ENCODE measurements at places on chromosomes 6 and 20.
A peak's percentile ranks its signal among the peaks of the same experiment; 100 is the strongest.

- DNase-seq = no peak
Observed at GRCh38 chr6:104526376-104526775, 333.3 kb downstream of the HACE1 start.

DNA sequence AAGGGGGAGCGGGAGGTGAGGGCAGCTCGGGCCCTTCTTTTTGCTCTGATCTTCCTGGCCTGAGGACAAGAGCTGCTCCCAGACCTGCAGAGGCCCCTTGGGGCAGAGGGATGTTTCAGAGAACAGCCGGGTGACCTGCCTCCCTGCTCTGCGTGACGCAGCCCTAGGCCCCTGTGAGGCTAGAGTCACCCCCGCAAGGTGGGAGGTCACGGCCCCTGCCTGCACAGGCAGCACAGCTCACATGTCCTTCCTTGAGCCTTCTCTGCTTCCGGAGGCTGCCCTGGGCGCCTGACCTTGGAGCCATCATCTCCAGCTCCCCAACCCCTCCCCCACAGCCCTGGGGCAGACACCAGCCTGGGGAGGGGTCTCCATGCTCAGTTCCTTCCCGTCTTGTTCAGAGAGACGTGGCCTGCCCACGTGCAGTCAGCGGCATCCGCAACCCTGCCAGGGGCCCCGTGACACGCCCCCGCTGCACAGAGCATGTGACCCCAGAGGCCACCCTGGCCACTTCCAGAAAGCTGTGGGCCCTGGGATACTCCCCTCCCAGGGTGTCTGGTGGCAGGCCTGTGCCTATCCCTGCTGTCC is at the start of gene BIRC7:
TSS of gene BIRC7 (plus strand) at position 507 of the 585 bp plus-strand sequence. CDS start 192 bp downstream, outside the sequence.
- no peak for DNase-seq

DNA sequence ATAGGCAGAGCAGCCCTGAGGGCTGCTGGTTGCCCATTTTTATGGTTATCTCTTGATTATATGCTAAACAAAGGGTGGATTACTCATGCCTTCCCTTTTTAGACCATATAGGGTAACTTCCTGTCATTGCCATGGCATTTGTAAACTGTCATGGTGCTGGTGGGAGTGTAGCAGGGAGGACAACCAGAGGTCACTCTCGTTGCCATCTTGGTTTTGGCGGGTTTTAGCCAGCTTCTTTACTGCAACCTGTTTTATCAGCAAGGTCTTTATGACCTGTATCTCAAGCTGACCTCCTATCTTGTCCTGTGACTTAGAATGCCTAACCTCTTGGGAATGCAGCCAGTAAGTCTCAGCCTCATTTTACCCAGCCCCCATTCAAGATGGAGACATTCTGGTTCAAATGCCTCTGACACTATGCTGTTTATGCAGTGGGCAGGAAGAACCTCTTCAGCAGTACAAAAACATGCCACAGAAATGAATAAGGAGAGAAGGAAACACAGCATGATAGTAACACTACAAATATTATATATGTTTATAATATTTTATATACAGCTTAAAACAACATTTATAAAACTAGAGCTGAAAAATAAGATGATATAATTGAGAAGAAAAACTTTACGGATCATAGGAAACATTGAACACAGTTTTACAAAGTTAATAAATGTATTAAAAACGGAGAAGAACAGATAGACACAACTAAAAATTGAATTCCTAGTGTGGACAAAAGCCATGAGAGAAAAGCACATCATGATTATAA is 58.9 kb upstream of the SAMD5 start:
- no peak for DNase-seq

DNA sequence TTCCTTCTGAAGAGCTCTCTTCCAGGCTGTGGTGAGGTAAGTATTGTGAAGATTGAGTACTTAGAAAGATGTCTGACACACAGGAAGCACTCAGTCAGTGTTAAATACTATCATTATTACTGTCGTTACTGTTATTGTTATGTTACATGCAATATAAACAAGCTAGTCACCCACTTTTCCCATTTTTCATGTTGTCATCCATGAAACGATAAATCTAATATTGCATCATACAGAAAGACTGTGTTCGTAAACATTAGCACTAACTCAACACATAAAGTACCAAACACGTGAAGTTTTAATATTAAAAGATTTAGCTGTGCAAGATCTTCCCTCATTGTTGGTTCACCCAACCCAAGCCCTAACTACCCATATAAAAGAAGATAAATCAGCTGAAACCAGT is 109.2 kb upstream of the NRSN1 start:
- DNase-seq = no peak

- DNase-seq = no peak
Observed at GRCh38 chr6:53378208-53378607, 29.5 kb upstream of the ELOVL5 start.

DNA sequence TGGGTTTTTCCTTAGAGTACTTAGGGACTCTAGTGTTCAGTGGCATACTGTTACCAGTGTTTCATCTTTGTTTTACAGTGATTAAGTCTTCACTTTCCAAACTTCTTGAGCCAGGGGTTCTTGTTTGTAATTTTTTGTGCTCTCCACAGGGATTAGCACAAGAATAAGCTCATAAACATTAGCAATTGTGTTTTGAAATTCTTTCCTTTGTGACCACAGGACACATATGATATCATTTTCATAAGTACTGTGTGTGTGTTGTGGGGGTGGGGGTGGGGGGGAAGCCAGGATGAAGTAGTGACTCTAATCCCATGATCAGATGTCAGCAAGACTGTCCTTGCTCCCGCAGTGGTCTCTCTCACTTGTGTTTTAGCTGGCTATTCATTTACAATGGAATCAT is 101.5 kb upstream of the SCP2D1 start:
- no peak for DNase-seq

DNA sequence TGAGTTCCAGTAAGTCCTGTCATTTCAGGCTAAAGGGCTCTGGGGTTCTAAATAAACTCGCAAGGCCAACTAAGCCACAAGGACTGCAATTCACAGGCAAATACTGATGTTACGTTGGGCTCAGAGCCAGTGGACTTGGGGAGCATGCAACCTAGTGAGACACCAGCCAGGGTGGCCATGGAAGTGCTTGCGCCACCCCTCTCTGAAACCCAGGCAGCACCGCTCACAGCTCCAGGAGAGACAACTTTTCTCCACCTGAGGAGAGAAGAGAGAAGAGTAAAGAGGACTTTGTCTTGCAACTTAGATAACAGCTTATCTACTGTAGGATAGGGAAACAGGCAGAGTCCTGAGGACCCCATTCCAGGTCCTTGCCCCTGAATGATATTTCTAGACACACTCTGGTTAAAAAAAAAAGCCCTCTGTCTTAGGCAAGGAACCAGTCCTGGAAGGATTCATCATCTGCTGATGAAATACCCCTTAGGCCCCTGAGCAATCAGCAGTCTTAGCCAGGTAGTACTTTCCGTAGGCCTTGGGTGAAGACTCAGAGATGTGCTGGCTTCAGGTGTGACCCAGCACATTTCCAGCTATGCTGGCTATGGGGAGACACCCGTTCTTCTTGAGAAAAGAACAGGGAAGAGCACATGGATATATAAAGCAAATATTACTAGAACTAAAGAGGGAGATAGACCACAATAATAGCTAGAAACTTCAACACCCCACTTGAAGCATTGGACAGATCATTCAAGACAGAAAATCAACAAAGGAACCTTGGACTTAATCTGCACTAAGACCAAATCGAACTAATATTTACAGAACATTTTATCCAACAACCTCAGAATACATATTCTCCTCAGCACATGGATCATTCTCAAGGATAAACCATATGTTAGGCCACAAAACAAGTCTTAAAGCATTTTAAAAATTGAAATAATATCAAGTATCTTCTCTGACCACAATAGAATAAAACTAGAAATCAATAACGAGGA is 31.5 kb upstream of the TBC1D32 start:
- no peak for DNase-seq

DNA sequence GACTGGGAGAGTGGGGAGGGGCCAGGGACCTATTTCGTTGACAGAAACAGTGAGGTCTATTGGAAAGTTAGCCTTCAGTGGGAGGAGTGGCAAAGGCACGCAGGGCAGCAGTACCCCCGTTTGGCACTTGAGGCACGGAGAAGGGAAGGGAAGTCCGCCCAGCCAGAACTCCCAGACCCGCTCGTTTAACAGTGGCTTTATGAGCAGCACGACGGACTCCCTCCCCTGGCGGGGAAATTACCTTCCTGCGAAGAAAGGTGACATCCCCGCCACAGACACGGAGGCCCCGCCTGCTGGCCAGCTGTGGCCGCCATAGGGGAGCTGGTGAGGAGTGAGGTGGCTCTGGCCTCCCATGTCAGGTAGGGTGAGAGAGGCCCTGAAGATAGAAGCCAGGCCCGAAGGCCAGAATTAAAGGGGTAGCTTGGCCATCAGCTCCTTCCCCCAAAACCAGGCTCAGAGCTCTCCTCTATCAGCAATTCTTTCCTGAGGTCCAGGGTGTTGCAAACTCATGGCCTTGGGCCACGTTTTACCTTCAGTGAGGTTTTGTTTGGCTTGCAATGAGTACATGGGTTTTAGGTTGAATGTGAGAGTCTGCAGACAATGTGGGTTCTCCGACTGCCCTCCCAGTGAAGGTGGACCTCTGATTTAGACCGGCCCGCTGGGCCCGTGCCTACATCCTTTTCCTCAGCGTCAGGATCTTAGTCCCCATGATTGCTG is 123.7 kb downstream of the MRPL14 start:
- DNase-seq = no peak

- DNase-seq = peak; percentile 50
Observed at GRCh38 chr20:13788167-13788834, 3.5 kb downstream of the NDUFAF5 start.

DNA sequence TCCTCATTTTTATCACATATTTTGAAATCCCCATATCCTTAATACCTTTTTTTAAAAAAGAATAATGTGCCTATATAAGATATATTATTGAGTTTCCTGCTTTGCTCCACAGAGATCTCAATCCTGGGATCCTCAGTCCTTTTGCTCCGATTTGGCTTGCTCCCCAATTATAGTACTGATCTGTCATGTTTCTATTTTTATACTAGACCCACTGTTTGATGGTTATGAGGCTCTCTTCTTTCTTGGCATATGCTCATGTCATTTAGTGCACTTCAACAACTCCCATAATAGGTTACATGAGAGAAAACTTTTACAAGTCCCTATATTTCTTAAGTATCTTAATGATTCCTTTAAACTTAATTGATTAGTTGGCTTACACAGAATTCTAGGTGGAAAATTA is 958.5 kb upstream of the EPHA7 start:
- no peak for DNase-seq

DNA sequence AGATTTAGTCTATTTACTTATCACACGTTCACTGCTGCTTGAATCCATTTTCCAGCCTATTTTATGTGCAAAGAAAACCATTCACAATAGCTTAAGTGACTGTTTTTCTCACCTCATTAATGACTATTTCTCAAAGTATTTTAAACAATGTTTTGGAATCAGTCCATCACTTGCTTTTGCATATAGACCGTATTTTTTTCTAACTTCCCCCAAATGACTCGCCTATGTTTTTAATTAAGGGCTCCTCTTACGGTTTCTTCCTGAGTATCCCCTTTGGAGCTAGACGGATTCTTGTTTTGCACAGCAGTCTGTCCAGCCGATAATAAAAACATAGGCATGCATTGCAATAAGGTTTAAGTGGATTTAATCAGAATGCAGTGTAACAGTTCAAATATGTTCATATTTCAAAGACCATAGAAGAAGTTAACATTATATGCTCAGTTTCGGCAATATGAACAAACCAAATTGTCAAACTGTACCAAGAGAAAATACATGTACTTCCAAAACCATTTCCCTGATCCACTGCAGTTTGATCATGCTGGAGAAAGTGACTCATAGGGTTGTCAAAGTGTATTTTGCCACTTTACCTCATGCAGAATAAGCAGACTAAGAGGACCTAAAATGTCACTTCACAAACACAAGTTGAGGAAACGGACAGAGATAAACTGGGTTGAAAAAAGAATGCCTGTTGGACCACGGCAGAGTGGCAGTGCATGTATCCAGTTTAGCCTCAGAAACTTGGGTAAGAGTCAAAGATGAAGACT is 66.4 kb downstream of the HMGN3 start:
- DNase-seq = peak; percentile 7

GRCh38 chr6:15823838-15824414 is 161.1 kb upstream of the DTNBP1 start:
- DNase-seq = no peak

DNA sequence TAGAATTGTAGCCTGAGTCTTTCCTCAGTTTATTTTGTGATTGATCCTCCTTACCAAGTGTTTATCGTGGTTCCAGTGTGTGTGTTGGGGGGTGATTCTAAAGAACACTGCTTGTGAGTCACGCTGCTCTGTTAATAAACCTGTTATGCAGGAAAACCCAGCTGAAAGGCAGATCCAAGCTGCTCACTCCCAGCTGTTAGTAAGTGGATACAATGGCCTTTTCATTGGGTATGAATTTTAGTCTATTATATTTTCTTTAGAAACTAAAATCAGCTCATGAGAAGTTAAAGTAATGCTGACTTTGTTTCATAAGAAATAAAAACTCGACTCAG is 12.2 kb upstream of the DSTN start:
- peak; percentile 67 for DNase-seq

DNA sequence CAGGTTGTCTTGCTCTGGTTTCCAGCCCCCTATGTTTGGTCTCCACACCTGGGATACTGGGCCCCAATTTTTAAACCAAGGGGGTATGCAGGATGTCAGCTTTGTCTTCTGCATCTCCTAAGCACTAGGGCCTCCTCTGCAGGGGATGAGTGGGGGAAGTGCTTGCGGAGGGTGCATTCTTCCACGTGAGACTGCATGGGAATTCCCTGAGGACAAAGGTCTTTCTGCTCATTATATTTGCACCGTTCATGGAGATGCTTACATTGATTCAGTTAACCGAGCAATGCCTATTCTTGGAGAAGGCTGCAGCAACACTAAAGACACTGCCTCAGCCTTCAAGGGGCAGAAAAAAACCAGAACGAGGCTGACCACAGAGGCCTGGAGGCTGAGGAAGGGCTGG is 45.4 kb downstream of the RAB44 start:
- DNase-seq = no peak

GRCh38 chr6:143688681-143689080 is 10.9 kb downstream of the PHACTR2 start:
- no peak for DNase-seq

GRCh38 chr6:21596145-21596948 is 2.8 kb downstream of the SOX4 start:
- peak; percentile 64 for DNase-seq

- DNase-seq = no peak
Observed at GRCh38 chr20:15195378-15195777, 858.0 kb upstream of the FLRT3 start.

- DNase-seq = no peak
Observed at GRCh38 chr6:15132167-15132566, 113.7 kb upstream of the JARID2 start.

- DNase-seq = peak; percentile 51
Observed at GRCh38 chr20:32336918-32337347, 21.2 kb upstream of the ASXL1 start.

DNA sequence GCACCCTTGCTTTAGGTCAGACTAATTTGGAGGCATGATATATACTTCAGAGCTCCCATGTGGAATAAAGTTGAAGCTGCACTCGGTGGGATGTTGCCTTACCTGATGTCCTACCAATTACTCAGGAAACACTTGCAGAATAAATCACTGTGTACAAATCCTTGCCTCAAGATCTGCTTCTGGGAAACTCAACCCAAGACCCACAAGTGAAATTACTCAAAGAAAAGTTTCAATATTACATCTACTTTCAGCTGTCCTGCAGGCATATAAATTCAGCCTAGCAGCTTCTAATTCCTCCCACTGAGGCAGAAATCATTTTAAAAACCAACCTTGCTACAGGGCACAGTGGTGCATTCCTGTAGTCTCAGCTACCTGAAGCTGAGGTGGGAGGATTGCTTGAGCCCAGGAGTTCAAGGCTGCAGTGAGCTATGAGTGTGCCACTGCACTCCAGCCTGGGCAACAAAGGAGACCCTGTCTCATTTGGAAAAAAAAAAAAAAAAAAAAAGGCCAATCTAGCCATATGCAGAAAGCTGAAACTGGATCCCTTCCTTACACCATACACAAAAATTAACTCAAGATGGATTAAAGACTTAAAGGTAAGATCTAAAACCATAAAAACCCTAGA is 20.7 kb upstream of the DCDC2 start:
- DNase-seq = no peak

All from EL (cell line).